NCI-H1694 treated with DMSO at 0.1 percent for 48 hours (cell line): ENCODE measurements at places on chromosomes 7 and 10.

- DNase-seq: no peak
These were observed 23.7 kb upstream of the TRPV6 start for GRCh38 chr7:142908921-142909890.

GRCh38 chr7:82183634-82184033 is 259.9 kb downstream of the CACNA2D1 start:
- DNase-seq: no peak

- no peak for DNase-seq
These were observed 401.2 kb downstream of the SH2D4B start for GRCh38 chr10:80938903-80939302.

DNA sequence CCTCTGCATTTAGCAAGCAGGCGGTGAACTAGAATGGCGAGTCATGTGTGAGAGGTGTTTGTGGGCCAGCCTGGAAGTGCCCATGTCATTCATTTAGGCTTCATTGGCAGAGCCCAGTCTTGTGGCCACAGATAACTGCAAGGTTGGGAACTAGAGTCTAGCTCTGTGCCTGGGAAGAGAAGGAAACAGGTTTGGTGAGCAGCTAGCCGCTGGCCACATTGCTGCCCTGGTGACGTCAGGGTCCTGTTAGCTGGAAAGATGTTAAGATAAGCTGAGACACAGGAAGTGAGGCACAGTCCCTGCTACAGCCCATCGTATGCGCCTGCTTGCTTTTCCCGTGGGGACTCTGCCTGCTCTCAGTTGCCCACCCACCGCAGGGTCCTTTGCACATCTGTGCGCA is 185.5 kb downstream of the CAMK1D start:
- DNase-seq: no peak

DNA sequence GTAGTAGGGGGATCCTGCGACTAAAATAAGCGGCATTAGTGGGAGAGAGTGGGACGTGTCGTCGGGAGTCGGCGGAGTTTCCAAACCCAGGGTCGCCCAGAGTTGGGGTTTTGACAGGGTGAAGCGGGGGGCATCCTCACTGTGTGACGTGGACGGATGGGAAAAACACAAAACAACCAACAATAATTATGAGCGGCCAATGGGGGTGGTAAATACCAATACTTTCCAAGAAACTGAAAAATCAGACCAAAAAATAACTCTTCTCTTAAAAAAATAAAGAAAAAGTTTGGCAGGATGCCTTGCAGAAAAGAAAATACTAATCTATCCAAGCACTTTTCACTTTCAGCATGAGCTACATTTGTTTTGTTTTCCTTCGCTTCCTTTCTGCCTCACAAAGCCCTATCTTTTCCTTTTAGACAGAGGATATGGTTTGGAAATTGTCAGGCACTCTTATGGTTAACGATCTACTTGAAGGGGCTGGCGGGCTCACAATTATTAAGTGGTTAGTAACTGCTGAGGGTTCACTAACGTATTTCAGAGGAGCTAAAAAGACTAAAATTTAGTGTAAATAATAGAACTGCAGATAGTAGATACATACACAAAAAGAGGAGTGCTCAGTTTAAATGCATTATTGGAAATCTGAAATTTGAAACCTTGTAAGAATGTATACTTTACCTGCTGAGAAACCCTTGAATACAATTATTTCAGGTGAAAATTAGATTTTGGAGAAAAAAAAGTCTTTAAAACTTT is 802 bp upstream of the CDK6 start:
- DNase-seq: no peak

GRCh38 chr7:80330434-80330833 is 181.4 kb downstream of the GNAT3 start:
- no peak for DNase-seq

- DNase-seq: no peak
These were observed 73.4 kb downstream of the LYZL2 start for GRCh38 chr10:30556189-30556588.
